Muscle of back (tissue), 13 donors: ENCODE measurements at places on chromosomes 12 and 14. TPM values are rescaled to one million over a fixed set of nuclear protein-coding genes. Genes with fewer than 3 reads are reported as not detected.

Gene PRIM1
- polyA plus RNA-seq = 13.7 TPM

Gene MMP19
- polyA plus RNA-seq = 2.4 TPM

Gene CCDC184
- 2.8 TPM for polyA plus RNA-seq

Gene TAS2R31
- 2.1 TPM for polyA plus RNA-seq

Gene CD69
- polyA plus RNA-seq = 7.2 TPM

Gene ARMH4
- polyA plus RNA-seq = 12.3 TPM

Gene KRT7
- not detected for polyA plus RNA-seq

Gene ASCL1
- polyA plus RNA-seq = not detected

Gene NID2
- 121 TPM for polyA plus RNA-seq

Gene RND1
- 0.16 TPM for polyA plus RNA-seq

Gene ZC2HC1C
- 1.3 TPM for polyA plus RNA-seq

Gene PTPN6
- polyA plus RNA-seq = 6.8 TPM

Gene RPGRIP1
- polyA plus RNA-seq = 1.1 TPM

Gene POTEG
- 0.08 TPM for polyA plus RNA-seq

Gene KRT6C
- not detected for polyA plus RNA-seq
